ENCODE measurements at places on chromosomes 6 and 20. TPM values are rescaled to one million over a fixed set of nuclear protein-coding genes. Genes with fewer than 3 reads are reported as not detected.

- no peak for DNase-seq
Measured at GRCh38 chr20:35831029-35831428, 59.2 kb downstream of the PHF20 start.

- peak; percentile 53 for DNase-seq
Measured at GRCh38 chr6:138817799-138818198, 21.9 kb downstream of the ECT2L start.

GRCh38 chr20:12305188-12305950 is 387.7 kb downstream of the BTBD3 start:
- no peak for DNase-seq

GRCh38 chr6:45195137-45195536 is 133.0 kb upstream of the RUNX2 start:
- DNase-seq: no peak

DNA sequence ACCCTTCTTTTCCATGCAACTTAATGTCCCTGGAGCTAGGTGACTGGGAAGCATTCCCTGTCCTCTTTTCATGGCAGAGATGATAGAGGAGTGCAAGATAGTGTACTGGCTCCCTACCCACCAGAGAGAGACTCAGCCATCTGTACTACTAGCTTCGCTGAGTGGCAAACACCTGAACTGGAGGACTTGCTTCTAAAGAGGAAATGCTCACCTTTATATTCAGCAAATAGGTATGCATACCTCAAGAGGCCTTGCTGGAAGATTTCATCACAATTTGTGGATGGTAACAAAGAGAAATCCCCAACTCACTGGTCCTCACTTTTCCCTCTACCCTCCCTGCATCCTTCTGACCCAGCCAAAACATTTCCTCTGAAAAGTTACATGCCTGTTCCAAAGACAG is 124.1 kb downstream of the FOXA2 start:
- no peak for DNase-seq

- no peak for DNase-seq
Measured at GRCh38 chr20:63612276-63612931, 14.5 kb downstream of the GMEB2 start.

DNA sequence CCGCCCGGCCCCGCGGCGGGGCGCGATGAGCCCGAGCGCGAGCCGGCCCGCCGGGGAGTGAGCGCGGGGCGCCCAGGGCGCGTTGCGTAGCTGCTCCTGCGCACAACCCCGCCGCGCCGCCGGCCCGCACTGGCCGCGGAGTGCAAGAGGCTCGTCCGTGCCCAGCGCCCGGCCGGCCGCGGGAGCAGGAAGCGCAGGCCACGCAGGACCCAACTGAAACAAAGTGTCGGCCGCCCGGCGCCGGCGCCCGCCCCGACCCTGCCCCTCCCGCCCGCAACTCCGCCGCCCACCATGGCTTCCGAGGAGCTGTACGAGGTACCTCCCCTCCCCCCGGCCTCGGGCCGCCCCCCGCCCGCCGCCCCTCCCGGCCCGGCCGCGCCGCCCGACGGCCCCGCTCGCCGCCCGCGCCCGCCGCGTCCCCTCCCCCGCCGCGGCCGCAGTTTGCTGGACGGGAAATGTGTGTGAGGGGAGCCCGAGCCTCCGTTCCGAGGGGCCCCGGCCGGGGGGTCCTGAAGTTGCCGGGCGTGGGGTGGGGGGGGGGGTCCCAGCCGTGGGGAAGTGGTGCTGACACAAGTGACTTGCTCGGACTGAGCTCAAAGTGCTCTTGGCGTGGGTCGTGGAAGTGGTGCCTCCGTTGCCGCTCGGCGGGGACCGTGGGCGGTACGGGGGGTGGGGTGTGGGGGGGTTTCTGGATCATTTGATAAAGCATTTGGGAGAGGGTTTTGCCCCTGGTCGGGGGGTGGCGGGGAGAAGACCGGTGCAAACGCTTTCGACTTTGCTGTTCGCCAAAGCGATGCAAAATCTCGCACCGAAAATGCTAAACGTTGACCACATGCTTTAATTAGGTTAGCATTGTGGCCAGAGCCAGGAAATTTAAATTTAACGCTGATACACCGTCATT is 539 bp downstream of the CDYL start:
- DNase-seq: peak; percentile 17

DNA sequence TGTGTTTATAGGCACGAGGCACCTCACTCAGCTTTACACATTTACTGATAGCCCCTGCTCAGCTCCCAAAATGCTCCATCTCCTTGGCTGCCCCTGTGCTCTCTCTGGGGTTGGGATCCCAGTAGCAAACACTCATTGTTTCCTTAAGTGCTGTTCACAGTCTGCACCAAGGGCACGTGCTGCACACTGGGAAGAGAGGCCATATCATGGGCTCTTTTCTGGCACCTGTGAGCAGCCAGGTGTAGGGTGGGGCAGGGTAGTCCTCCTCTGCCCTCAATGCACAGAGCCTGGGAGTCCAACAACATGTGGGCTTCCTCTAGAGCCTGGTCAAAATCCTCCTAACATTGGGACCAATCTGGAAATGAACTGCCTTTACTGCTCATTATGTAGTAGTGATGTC is 67.9 kb downstream of the BANF2 start:
- DNase-seq: no peak

DNA sequence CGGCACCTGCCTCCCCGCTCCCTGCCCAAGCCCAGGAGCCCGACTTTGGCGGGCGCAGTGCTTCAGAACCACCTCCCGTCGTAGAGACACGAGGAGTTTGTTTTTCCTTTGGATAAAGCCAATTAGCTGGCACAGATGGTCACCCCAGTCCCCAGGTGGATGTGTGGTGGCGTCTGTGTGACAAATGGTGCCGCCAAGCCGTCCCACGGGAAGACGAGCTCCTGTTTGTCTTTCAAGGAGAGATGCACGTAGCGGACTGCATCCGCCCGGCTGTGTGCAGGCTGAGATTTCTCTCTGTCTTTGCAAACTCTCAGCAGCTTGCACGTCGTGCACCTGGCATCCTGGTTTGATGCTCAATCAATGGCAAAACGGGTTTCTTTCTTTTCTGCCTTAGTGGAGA is 16.1 kb upstream of the MRGBP start:
- no peak for DNase-seq

DNA sequence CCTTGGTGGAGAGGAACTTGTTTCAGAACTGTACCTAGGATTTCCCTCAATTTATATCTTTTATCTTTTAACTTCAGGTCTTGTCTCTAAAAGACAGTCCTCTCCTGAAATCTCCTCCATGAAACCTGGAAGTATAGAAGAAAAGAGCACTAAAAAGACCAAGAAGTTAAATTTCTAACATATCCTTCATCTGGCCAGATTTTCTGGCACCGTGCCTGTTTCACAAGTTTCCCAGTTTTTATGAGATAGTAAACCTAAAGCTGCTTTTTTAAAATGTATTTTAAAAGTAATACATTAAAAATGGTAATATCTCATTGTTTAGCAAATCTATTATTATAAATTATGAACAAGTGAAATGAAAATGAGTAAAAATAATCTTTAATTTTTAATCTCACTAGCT is 348.3 kb upstream of the RSPO3 start:
- no peak for DNase-seq

DNA sequence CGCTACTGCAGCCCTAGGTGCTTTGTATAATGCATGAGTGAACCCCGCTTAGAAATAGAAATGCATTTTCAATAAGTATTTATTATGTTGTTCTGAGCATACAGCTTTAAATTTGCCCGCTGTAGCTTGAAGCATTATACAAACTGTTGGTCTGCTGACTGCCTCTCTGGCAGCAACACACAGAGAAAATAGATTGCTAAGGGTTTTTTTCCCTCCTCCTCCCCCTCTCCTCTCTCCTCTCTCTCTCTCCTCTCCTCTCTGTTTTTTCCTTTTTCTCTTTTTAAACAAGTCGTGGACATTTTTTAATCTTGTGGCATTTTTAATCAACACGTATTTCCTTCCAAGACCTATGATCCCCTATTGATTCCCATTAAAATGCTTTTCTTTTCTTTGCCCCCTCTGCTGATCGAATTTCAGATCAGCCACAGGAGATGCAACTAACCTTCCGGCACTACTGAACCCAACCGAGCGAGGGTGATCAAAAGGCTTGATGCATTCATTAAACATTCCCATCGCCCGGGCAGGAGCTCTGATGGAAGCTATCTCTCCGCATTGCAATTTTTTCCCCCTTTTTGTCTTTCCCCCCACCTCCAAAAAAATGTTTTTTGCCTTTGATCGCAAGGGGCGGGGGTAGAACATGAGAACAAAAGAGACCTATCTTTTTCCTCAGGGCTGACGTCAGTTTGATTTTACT is 90.7 kb upstream of the ARID1B start:
- peak; percentile 7 for DNase-seq

DNA sequence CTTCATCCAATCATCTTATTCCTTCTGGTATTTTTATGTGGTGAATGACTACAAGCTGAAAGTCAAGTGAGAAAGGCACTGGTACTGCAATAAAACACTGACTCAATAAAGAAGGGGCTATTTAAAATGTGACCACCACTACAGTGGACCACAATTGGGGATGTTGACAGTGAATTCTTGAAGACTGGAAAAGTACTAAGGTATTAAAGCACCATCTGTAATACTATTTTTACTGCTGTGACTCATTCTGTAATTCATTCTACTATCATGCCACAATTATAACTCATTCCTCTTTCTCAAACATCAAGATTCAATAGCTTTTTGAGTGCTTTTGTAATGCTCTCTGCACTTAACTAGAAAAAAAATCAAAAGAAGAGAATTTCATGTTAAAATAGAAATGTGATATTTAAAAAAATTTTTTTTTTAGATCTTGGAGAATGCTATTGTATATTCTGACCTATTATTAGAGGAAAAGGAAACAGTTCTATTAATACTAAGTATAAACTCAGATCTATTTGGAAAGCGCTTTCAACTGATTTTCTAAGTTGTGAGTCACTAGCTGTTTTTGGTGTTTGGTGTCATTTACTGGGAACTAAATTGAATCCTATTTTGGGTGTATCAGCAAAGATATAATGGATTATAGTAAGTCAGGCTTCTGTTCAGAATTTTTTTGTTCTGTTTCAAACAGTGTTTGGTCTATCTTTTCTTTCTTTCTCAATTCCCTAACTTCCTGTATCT is 104.7 kb upstream of the TMEM170B start:
- DNase-seq: no peak

- DNase-seq: no peak
Measured at GRCh38 chr6:140697585-140697984, 1323.1 kb upstream of the CITED2 start.

DNA sequence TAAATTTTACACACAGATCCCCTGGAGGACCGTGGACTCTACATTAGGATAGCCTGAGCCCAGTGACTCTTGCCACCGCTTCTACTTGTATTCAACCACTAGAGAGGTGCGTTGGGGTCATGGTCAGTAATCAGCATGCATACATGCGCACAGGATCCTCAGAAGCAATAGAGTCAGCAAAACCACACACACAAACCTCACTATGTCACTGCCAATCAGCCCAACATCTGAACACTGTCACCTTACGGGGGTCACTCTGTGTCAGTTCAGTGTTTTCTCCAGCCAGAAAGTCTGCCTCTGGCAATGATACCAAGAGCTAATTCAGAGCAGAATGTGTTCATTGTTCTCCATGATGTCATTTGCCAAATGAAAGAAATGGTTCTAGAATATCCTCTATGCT is 225.3 kb downstream of the KHDC1L start:
- no peak for DNase-seq

GRCh38 chr6:39634646-39635341 is 90.4 kb downstream of the KIF6 start:
- no peak for DNase-seq

GRCh38 chr6:170025935-170026750 is 264.7 kb downstream of the DLL1 start:
- no peak for DNase-seq

DNA sequence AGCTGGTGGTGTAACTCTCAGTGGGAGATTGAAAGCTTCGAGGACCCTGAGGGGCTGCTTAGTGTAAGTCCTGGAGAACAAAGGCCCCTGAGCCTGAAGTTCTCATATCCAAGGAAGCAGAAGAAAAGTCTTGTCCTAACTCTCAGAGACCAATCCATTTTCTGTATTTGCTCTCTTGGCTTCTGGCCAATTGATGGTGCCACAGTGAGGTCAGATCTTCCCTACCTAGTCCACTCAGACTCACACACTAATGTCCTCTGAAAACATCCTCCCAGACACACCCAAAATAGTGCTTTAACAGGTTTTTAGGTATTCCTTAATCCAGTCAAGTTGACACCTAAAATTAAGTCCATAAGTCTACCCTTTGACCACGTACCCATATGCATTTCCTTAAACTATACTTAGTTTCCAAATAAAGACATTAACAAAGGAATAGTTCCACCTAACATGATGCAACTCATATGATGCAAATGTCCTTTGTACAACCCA is 29.4 kb downstream of the ZNF292 start:
- no peak for DNase-seq

DNA sequence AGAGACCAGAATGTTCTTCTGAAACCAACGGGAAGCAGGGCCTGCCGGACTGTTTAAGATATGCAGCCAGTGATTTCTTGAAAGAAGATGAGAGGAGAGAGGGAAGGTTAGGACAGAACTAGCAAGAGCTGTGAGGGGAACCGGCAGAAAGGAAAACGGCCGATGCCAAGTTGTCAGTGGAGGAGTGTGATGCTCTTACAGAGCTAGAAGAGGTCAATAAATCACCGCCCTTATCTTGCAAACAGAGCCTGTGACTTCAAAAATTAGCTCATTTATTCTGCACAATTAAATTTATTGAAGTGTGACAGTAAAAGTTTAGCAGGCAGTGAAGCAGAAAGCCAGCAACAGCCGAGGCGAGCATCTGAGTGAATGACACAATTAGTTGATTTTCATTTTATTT is 509.5 kb upstream of the ID4 start:
- DNase-seq: no peak

GRCh38 chr20:53810661-53811355 is 217.2 kb upstream of the ZNF217 start:
- no peak for DNase-seq

The MUCL3 gene
- not detected for total RNA-seq

The TRIM26 gene
- 50.5 TPM for total RNA-seq

The GCM1 gene
- not detected for total RNA-seq

The BEND6 gene
- total RNA-seq: 18.9 TPM

The SLC22A1 gene
- not detected for total RNA-seq

The KHDRBS2 gene
- not detected for total RNA-seq

The AHI1 gene
- 1.9 TPM for total RNA-seq

The GCNT2 gene
- total RNA-seq: 6.8 TPM

The DACT2 gene
- total RNA-seq: not detected

The VSX1 gene
- total RNA-seq: not detected

The ZNF165 gene
- total RNA-seq: 1.2 TPM

The DCDC2 gene
- total RNA-seq: not detected

The NMBR gene
- total RNA-seq: not detected

The RAB44 gene
- not detected for total RNA-seq

The FAM184A gene
- 1.4 TPM for total RNA-seq

The TFAP2C gene
- 7.2 TPM for total RNA-seq

The C6orf136 gene
- 2.9 TPM for total RNA-seq

The TFAP2D gene
- total RNA-seq: 0.14 TPM

The CD109 gene
- total RNA-seq: 22.9 TPM

Data from H4 (cell line).